ENCODE measurements at places on chromosomes 4 and X.

GRCh38 chr4:152218576-152218975 is 317.3 kb downstream of the FBXW7 start:
- DNase-seq: no peak

- no peak for DNase-seq
Observed at GRCh38 chrX:56313308-56313707, 81.2 kb downstream of the KLF8 start.

DNA sequence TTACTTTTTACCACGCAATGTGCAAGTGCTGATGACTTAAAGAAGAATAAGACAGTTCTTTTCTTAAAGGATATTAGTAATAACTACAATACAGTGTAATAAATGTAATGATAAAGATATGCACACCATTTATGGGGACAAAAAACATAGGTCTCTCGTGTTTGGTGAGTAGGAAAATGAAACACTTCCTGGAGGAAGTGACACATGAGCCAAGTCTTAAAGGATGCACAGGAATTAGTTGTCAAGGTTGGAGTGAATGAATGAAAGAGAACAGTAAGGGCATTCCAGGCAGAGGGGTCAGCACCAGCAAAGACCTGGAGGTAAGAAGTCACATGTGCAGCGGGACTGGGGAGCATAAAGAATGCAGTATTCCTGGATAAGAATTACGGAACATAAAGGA is 112.7 kb downstream of the SH3RF1 start:
- no peak for DNase-seq

DNA sequence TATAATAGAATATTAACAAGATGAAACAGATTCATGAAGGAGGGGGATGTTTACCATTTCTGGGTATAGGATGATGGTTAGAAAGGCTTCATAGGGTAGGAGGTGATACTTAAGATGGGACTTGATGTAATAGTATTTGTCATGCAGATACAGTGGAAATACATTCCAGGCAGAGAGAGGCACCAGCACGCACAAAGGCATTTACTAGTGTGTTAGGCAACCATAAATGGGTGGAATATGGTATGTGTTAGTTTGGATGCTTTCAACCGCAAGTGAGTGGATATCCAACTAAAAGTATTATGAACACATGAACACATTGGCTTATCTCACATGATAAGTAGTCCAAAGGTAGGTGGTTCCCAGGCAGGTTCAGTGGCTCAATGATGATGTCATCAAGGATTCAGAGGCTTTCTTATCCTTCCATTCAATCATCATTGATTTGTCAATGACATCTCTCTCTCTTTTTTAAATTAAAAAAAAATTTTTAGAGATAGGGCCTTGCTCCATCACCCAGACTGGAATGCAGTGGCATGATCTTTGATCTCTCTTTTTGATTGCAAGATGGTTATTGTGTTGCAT is 12.7 kb upstream of the STARD8 start:
- no peak for DNase-seq

GRCh38 chr4:22356987-22357596 is 158.8 kb downstream of the ADGRA3 start:
- peak; percentile 66 for DNase-seq

DNA sequence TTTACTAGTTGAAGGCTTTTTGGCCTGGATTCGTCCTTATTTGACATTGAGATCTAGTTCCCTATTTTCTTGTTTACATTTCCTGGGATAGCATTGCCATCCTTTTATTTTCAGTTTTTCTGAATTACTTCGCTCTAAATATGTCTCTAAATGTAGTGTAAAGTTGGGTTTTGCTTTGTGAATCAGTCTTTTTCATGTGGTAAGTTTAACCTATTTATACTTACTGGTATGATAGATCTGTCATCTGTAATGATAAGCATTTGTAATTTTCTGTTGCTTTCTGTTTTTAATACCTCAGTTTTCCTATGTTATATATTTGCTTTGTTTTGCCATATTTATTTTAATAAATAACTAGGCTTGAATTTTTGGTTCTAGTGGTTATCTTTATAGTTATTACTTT is 6.7 kb downstream of the PDK3 start:
- DNase-seq: no peak

GRCh38 chr4:76252271-76252653 is 741 bp downstream of the FAM47E start:
- no peak for DNase-seq

DNA sequence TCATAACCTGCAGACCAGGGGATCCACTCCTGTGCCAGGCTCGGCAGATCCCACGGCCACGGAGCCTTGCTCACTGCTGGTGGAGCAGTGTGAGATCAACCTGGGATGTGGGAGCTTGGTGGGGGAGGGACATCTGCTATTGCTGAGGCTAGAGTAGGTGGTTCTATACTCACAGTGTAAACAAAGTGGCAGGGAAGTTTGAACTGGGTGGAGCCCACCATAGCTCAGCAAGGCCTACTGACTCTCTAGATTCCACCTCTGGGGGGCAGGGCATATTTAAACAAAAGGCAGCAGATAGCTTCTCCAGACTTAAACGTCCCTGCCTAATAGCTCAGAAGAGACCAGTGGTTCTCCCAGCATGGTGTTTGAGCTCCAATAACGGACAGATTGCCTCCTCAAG is 54.7 kb upstream of the EPHA5 start:
- no peak for DNase-seq

DNA sequence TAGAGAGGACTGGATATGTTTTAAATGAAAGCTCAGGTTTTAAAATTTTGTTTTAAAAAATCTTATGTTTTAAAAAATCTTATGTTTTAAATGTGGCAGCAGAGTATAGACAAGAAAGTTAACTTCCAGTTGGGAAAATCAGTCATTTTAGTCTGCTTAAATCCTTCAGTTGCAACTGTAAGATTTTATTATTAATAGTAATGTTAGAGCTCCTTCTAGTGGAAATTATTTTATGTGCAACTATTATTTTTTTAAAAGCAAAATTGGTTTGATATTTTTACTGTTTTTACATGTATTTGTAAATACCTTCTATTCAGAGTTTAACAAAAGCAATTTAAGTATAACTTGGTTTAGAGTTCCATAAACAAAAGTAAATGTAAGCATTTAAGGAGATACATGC is 8.5 kb upstream of the NUDT6 start:
- DNase-seq: peak; percentile 56

DNA sequence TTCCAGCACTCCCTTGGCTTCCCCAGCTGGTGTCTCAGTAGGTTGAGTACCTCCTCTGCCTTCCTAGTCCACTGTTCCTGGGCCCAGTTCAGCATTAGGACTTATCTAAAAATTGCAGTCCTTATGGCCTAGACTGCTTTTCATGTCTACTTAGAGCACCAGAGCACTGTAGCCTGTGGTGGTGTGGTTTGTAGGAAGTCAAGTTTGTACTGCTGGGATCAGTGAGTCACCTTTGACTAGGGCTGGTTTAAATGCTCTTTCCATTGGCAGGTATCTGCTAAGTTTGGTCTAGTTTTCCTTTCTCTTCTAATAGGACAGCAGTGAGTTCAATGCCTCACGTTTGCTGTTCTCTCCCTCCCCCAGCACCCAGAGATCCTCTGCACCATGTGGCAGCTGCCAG is 233.6 kb upstream of the WDFY3 start:
- no peak for DNase-seq

DNA sequence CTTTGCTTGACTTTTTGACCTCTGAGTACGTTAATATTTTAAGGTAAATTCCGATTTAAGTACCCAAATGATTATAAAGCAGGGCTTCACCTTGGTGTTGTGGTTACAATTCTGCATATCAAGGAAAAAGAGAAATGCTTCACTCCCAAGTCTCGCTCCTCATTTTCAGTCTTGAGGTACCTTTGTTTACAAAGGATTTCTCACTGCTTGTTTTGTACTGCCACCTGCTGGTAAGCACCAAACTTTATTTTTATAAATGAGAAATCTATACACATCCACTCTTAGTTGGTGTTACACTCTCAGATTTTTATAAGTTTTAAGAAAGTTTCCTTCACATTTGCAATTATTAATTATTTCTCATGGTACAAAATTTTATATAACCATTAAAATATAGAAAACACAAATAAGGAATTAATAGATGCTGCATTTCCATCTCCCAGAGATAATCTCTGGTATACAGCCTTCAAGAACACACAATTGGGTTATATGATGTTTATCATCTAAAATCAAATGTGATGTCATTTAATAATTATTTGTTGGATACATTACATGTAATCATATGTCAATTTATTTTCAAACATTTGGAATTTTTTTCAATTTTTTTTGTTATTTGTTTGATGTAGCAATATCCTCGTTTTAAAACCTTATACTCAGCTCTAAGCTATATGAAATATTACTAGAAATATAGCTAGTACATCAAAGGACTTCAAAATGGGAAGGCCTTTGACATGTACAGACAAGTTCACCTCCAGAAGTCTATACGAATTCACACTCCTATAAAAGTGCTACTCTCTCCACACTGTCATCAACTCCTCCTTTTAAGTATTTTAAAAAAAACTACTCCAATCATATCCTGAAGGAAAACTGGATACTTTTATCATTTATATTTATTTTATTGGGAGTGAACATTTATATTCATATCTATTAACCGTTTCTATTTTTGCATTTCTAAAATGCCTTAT is 179.9 kb downstream of the KCNIP4 start:
- peak; percentile 75 for DNase-seq

- peak; percentile 16 for DNase-seq
Observed at GRCh38 chr4:51930557-51930956, 87.6 kb downstream of the DCUN1D4 start.

DNA sequence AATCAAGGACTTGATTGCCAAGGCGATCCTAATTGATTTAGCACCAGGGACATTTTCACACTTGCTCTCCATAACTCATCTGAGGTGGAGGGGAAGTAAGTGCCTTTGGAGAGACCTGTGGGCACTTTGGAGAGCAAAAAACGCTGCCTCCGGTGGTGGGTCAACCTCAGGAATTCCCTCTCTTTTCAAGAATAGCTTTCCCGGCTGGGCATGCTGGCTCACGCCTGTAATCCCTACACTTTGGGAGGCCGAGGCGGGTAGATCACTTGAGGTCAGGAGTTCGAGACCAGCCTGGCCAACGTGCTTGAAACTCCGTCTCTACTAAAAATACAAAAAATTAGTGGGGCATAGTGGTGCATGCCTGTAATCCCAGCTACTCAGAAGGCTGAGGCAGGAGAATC is 49.2 kb downstream of the PRPS1 start:
- peak; percentile 38 for DNase-seq

- peak; percentile 69 for DNase-seq
Observed at GRCh38 chrX:11886745-11887144, 128.7 kb downstream of the MSL3 start.
